ENCODE measurements at places on chromosomes 11 and 22.

DNA sequence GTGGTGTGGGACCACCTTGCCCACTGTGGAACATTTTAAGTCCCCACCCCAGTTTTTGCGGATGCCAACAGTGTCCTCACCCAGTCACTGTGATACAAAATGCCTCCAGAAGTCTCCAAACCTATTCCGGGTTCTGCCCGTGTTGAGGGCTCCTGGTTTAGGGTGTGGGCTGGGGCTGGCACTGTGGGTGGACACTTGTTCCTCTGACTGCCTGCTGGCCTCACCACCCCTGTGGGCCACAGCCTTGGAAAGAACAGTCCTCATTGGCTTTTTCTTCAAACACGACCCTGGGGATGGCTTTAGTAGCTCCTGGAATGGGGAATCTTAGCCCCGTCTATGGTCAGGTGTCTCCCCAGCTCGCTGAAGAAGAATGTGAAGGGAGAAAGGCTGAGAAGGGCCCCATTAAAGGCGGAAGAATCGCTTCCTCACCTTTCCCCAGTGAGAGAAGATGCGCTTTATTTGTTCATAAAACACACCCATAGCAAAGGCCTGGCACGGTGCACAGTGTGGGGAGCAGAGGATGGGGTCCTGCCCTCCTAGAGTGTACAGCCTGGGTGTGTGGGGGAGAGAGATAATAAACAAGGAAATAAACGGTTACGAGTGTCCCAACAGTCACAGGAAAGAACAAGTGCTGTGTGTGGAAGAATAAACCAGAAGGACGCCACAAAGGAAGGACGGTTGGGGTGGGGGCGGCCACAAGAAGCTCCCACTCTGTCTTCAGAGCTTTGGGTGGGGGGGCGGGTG lies 91.6 kb upstream of the SLC22A12 start:
- no peak overlapping the region for H3K4me3 ChIP-seq
- H3K36me3 ChIP-seq = no peaks in the 10 kb centered on the region
- no peak overlapping the region for H3K27ac ChIP-seq
- H3K27me3 ChIP-seq = peaks cover 25% of the 10 kb centered on the region

- H3K4me1 ChIP-seq = no peaks in the 10 kb centered on the region
- no peak overlapping the region for H3K27ac ChIP-seq
- H3K27me3 ChIP-seq = no peaks in the 10 kb centered on the region
Observed at GRCh38 chr22:48744967-48745841, 1082.5 kb downstream of the BRD1 start.

GRCh38 chr11:66059966-66060680 lies 8.0 kb downstream of the SF3B2 start:
- H3K27me3 ChIP-seq = no peaks in the 10 kb centered on the region
- peaks cover 42% of the 10 kb centered on the region for H3K36me3 ChIP-seq
- H3K27ac ChIP-seq = no peak overlapping the region
- no peak overlapping the region for H3K4me3 ChIP-seq

DNA sequence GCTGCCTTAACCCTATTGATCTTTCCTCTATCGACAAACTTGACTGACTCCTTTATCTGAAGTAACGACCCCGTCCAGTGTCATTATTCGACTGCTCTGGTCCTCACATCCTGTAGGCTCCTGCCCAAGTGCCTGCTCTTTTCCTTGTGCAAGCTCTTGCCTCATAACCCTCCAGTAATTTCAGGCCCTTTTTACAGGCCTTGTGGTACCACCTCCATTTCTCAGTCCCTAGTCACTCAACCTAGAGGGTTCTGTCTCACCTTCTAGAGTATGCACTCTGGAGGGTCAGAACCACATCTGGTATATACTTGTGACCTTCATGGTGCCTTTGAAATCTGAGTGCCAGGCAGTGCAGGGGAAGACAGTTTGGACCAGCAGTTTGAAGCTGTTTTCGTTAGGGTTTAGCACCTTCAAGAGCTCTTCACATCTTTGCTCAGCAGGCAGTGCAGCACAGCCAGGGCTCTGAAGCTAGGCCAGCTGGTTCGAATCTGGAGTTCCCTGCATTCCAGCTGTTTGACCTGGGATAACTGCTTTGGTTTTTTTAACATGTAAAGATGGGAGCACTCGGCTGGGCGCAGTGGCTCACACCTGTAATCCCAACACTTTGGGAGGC lies 11.2 kb downstream of the SNRPD3 start:
- no peaks in the 10 kb centered on the region for H3K27me3 ChIP-seq
- H3K36me3 ChIP-seq = peaks cover 6% of the 10 kb centered on the region
- no peak overlapping the region for H3K4me3 ChIP-seq
- DNase-seq = no peak
- H3K27ac ChIP-seq = no peak overlapping the region

GRCh38 chr11:123707206-123707605 lies 34.3 kb downstream of the ZNF202 start:
- H3K27ac ChIP-seq = no peak overlapping the region
- H3K4me3 ChIP-seq = no peak overlapping the region
- no peak for DNase-seq
- no peaks in the 10 kb centered on the region for H3K4me1 ChIP-seq

DNA sequence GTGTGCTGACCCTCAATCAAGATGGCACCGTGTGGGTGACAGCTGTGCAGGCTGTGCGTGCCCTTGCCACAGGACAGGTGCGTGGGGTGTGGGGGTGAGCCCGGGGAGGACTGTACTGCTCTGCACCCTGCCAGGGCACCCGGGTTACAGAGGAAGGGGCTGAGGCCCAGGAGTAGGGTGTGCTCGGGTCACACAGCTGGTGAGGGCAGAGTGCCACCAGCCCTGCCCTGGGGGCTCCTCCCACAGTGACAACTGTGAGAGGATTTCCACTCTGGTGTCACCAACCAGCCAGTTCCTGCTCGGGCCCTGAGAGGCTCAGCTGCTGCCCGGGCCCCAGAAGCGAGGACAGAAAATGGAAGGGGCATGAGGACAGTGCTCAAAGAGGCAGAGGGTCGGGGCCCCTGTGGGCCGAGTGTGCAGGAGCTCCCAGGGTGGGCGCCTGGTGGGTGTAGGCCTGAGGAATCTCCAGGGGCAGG lies 20.5 kb downstream of the TRMU start:
- no peak overlapping the region for H3K4me3 ChIP-seq
- H3K36me3 ChIP-seq = peaks cover 9% of the 10 kb centered on the region
- no peaks in the 10 kb centered on the region for H3K4me1 ChIP-seq
- DNase-seq = no peak

DNA sequence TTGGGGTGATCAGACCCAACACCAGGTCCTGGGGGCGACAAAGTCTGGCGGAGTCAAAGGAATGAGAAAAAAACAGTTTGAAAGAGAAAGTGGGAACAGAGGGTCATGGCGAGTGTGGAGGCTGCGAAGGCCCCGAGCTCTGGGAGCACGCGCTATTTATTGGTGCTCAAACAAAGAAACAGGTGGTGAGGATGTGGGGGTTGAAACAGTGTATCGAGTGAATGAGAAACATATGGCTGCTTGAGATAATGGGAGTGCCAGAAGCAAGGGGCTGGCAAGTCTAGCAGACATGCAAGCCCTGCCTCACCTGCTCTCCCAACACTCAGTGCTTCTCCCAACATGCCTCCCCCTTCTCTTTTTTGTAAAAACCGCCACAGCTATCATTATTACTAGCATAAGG lies 7.8 kb upstream of the DUSP18 start:
- no peak overlapping the region for H3K4me3 ChIP-seq
- H3K27ac ChIP-seq = no peak overlapping the region
- H3K36me3 ChIP-seq = no peaks in the 10 kb centered on the region
- peaks cover 10% of the 10 kb centered on the region for H3K27me3 ChIP-seq

DNA sequence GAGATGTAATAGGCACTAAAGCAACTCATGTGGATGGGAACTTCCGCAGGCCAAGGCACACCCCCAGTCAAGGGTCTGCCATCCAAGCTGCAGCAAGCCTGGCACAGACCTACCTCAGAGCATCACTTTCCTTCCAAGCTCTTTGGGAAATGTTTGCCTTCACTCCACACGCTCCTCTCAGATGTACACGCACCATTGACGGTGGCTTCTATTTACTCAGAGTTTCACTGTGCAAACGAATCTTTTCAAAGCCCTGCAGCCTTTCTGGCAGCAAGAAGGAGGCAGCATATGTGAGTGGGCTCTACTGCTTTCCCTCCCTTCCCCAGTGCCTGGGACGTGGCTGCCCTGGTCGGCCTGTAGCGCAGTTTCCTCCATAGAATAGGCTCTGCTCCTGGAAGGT lies 60.9 kb upstream of the USP47 start:
- no peak for DNase-seq
- no peak overlapping the region for H3K27ac ChIP-seq
- H3K4me3 ChIP-seq = no peak overlapping the region
- no peaks in the 10 kb centered on the region for H3K36me3 ChIP-seq

GRCh38 chr11:72815110-72815618 lies 953 bp downstream of the ATG16L2 start:
- H3K27me3 ChIP-seq = no peaks in the 10 kb centered on the region
- H3K36me3 ChIP-seq = peaks cover 5% of the 10 kb centered on the region
- H3K4me3 ChIP-seq = peak overlapping the region; percentile 100
- peaks cover 32% of the 10 kb centered on the region for H3K4me1 ChIP-seq
- H3K27ac ChIP-seq = peak overlapping the region; percentile 12

GRCh38 chr11:70799386-70799785 lies 401.1 kb downstream of the CTTN start:
- H3K4me3 ChIP-seq = no peak overlapping the region
- H3K4me1 ChIP-seq = peaks cover 5% of the 10 kb centered on the region
- no peak overlapping the region for H3K27ac ChIP-seq
- no peaks in the 10 kb centered on the region for H3K36me3 ChIP-seq
- DNase-seq = no peak
- H3K27me3 ChIP-seq = no peaks in the 10 kb centered on the region

DNA sequence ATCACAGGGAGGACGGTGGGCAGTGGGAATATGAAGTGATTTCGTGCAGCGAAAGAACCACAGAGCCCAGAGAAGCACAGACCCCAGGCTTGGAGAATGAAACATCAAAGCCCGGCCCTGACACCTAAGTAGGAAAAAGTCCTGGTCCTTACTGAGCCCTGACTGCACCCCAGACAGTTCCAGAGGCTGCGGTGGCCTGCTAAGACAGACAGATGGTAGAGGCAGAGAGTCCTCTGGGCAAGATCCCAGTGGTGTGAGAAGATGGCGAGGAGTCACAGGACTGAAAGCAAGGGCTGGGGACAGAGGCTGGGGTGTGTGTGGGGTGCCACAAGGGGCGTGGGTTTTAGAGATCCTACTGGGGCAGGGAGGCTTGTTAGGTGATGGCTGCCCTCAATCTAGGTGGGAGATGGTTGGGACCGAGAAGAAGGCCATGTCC lies 3.7 kb downstream of the CBX6 start:
- no peak overlapping the region for H3K27ac ChIP-seq
- peaks cover 31% of the 10 kb centered on the region for H3K4me1 ChIP-seq
- DNase-seq = no peak
- H3K36me3 ChIP-seq = no peaks in the 10 kb centered on the region

DNA sequence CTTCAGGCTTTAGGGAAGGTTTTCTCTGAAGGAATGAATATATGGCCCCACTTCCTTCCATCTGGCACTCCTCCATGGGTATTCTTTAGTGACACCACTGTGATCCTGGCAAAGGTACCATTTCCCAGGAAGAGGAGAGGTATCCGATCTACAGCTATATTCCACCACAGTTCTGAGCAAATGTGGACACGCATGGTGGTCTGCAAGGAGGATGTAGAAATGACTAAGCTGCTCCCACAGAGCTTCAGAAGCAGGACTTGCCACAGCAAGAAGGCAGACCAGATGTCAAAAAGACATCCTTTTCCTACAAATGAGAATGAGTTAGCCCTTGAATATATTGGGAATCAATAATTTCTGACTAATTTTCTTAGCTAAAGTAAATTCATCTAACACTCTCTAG lies 45.5 kb downstream of the ARFGAP2 start:
- peaks cover 17% of the 10 kb centered on the region for H3K4me1 ChIP-seq
- no peak for DNase-seq
- no peaks in the 10 kb centered on the region for H3K36me3 ChIP-seq

DNA sequence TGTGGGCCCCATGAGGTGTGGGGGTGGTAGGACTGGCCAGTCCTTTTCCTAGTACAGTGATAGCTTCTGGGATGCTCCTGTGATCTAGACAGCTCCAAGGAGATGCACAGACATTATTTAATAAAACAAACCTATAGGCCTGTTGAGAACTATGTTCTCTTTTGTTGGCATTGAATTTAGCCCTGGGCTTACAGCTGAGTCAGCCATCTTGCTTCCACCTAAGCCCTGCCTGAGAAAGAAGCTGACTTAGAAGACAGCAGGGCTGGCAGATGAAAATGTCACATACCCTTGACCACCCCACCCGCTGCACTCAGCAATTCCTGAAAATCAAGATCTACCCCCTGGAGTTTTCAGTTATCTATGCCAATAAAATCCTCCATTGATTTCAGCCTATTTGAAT lies 353.2 kb downstream of the CADM1 start:
- H3K27me3 ChIP-seq = no peaks in the 10 kb centered on the region
- no peak overlapping the region for H3K4me3 ChIP-seq
- no peak for DNase-seq
- H3K4me1 ChIP-seq = no peaks in the 10 kb centered on the region
- H3K27ac ChIP-seq = no peak overlapping the region

- no peaks in the 10 kb centered on the region for H3K27me3 ChIP-seq
- no peaks in the 10 kb centered on the region for H3K4me1 ChIP-seq
- H3K27ac ChIP-seq = no peak overlapping the region
- H3K4me3 ChIP-seq = no peak overlapping the region
Observed at GRCh38 chr11:76269661-76270261, 63.5 kb upstream of the WNT11 start.

DNA sequence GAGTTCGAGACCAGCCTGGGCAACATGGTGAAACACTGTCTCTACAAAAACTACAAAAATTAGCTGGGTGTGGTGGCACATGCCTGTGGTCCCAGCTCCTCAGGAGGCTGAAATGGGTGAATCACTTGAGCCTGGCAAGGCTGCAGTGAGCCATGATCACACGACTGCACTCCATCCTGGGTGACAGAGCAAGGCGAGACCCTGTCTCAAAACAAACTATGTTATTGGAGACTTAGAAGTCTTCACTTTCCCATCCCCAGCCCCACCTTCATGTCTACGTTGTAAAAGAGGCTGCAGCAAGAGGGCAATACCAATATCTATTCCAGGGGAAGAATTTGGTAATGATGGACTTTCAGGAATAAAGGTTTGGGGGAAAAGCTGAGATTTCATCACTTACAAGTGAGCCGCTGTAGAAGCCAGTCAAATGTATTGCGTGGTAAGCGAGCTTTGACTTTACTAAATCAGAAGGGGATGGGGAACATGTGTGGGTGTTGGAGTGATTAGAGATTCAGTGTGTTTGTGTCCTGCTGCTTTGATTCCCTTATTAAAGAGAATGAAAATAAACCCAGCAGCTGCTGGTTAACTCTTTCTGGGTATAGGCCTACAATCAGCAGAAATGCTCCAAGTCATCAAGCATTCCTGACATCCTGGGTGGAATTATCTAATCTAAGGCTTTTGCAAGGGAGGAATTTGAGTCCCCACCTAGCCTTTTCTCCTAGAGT lies 53.7 kb downstream of the UBASH3B start:
- H3K4me3 ChIP-seq = no peak overlapping the region
- no peak for DNase-seq
- no peaks in the 10 kb centered on the region for H3K27me3 ChIP-seq
- H3K4me1 ChIP-seq = no peaks in the 10 kb centered on the region
- H3K36me3 ChIP-seq = no peaks in the 10 kb centered on the region

GRCh38 chr11:12174128-12174476 lies 63.7 kb downstream of the MICAL2 start:
- no peak for DNase-seq
- H3K27ac ChIP-seq = no peak overlapping the region
- no peaks in the 10 kb centered on the region for H3K36me3 ChIP-seq
- no peaks in the 10 kb centered on the region for H3K4me1 ChIP-seq

GRCh38 chr11:134994431-134994830 lies 582.4 kb upstream of the B3GAT1 start:
- H3K27me3 ChIP-seq = no peaks in the 10 kb centered on the region
- no peak for DNase-seq
- no peak overlapping the region for H3K4me3 ChIP-seq
- no peaks in the 10 kb centered on the region for H3K36me3 ChIP-seq
- no peak overlapping the region for H3K27ac ChIP-seq

GRCh38 chr11:33664827-33665226 lies 35.8 kb downstream of the C11orf91 start:
- no peaks in the 10 kb centered on the region for H3K27me3 ChIP-seq
- H3K27ac ChIP-seq = no peak overlapping the region
- H3K4me1 ChIP-seq = peaks cover 29% of the 10 kb centered on the region
- no peak overlapping the region for H3K4me3 ChIP-seq

All from neural crest cell (in vitro differentiated cells).